ENCODE measurements at places on chromosomes 13 and 19.

GRCh38 chr13:35780613-35781012, 304.1 kb upstream of the MAB21L1 start:
- no peak for DNase-seq

DNA sequence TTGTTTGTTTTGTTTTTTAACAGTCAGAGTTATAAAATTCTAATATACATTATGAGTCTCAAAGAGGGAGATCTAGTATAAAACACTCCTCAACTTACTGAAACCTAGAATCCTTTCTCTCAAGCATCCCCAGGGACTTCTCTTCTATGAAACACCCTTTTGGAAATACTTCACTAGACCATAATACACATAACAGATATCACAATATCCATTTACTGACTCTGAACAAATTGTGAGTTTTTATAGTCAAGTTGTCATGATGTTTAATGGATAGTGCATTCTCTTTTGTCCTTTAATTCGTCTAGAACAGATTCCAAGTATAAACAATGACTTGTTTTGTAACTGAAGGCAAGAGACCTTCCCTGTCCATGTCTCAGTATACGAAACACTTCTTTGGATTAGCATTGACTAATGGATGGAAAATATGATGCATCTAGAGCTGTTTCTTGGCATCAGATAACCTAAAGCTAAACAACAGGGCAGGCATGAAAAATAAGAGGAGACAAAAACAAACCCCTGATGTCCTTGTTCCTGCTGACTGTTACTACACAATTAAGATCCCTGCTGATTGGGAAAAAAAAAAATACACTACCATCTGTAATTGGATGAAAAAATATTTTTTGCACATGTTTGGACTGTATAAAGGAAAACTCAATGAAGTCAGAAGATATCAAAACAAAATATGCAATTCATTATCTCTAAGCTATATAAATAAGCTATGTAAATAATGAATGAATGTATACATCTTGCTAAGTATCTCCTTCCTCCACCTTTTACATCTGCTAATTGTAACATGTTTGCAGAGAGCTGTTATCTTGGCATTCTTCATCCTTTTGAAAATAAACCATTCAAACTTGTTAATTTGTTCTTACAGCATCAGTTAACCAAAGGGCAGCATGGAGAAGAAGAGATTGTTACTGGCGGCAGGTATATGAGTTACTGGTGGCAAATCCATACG, 214.2 kb downstream of the LACC1 start:
- DNase-seq: peak; percentile 6

- DNase-seq: no peak
Measured at GRCh38 chr19:49831592-49831991, 13.5 kb downstream of the MED25 start.

- DNase-seq: no peak
Measured at GRCh38 chr13:28551498-28551895, 56.6 kb upstream of the FLT1 start.

DNA sequence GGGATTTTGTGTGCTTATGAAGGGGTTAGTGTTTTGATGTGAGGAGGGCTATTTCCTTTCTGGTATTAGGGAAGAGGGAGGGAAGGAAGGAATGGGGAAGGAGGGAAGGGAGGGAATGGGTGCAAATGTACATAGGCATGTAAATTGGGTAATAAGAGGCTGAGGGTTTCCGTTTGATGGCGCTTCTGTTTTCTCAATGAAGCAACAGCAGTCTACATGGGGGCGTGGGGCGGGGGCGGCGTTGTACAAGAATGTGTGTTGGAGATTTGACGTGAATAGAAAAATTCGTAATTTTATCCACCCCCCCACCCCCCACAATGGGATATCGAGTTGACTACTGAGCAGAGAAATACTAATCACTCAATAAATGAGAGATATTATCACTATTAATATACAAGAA, 52.5 kb downstream of the PDS5B start:
- no peak for DNase-seq

Data from NCI-H1417 (cell line).